Transverse colon (tissue), 4 donors: ENCODE measurements at places on chromosomes 12 and 14.
A peak's percentile ranks its signal among the peaks of the same experiment; 100 is the strongest.

- DNase-seq = no peak
Observed at GRCh38 chr14:31235462-31235861, 27.9 kb upstream of the HECTD1 start.

DNA sequence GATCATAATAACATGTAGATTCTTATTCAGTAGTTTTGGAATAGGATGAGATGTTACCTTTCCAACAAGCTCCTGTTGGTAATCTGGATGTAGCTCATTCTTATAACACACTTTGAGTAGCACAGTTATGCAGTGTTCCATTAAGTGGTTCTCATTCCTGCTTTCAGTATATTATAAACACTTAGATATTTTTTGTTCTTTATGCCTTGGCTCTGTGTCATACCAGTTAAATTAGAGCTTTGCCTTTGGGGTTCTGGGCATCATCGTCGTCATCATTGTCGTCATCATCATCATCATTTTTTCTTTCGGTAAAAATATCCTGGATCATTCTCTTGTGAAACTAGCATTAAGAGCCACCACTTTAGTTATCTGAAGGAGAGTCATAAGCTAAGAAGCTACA, 87.5 kb downstream of the FUT8 start:
- DNase-seq = no peak

DNA sequence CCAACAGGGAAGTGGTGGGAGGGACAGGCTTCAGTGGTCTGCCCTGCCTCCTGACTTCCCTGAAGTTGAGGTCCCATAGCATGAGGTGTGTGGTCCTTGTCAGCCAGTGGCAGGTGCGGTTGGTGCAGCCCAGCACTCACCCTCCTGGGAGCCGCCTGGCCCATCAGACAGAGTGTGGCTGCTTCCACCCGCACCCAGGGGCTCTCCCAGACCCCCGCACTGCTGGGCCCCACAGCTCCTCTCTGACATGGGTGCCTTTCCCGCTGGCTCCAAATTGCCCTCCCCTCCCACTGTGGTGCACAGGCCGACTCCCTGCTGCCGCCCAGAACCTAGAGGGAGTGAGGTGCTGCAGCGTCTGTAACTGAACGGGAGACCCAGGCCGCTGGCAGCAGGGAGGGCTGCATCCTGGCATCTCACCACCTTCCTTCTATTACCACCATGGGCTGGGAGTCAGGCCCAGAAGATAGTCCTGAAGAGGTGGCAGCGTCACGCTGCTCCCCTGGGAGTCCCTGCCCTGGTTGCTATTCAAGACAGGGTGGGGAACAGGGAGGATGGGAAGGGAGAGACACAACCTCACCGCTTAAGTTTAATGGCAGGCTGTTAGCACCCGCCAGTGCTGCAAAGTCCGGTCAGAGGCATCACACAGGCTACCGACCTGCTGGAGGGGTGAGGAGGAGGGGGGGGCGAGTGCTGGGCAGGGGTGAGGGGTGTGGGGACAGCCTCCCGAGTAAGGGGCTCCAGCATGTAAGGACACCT, 180.6 kb upstream of the PRMT8 start:
- DNase-seq = no peak

DNA sequence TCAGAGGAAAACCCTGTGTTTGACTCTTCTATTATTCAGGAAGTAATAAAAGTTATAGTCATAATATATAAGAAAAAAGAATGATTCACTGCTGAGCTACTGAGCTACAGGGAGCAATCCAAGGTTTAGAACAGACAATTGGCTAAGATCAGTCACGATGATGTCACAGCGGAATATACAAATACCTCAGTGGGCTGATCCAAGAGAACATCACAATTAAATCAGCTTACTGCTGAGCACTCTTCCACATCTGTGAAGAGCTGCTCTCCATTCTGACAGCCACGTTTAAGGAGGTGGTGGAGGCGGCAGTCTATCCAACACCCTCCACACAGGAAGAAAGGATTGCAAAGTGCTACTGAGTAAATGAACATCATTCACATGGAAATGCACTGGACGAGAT, 271.0 kb downstream of the APAF1 start:
- DNase-seq = no peak

DNA sequence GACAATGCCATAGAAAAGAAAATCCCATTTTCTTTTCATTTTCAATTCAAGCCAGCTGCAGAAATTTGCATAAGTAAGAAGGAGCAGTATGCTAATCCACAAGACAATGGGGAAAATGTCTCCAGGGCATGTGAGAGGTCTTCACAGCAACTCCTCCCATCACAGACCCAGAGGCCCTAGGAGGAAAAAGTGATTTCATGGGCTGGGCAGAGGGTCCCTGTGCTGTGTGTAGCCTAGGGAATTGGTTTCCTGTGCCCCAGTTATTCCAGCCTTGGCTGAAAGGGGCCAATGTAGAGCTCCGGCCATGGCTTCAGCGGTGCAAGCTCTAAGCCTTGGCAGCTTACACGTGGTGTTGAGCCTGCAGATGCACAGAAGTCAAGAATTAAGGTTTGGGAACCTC, 211.4 kb downstream of the CCDC59 start:
- no peak for DNase-seq

GRCh38 chr14:84003346-84003745, 1526.6 kb upstream of the FLRT2 start:
- no peak for DNase-seq

- no peak for DNase-seq
Observed at GRCh38 chr12:94169495-94169894, 21.1 kb downstream of the PLXNC1 start.

GRCh38 chr12:91852634-91853033, 293.0 kb downstream of the BTG1 start:
- no peak for DNase-seq

DNA sequence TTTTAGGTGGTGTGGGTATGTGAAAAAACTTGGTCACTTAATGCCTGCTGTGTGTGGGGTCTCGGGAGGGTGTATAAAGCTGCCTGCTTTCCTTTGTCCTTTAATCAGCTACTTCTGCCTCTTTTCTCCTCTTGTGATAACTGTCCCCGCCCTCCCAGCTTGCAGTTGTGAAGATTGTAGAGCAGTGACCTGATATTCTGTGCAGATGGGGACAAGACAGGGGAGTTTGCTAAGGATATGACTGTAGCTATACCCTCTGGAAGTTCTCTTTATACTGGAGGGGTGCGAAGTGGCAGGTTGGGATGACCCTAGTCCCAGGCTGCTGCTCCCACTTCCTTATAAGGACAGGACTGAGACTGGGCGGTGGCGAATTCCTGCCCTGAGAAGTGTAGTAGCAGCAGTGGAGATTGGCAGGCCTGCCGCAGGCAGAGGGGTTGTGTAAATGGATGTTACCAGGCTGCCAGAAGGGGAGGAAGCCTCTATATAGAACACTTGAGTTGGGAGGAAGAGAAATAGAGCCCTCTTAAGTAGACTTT, 835 bp downstream of the MYL6 start:
- peak; percentile 89 for DNase-seq

GRCh38 chr12:96120359-96121100, 73.6 kb upstream of the ELK3 start:
- DNase-seq = peak; percentile 33

GRCh38 chr14:73829526-73830431, 21.9 kb upstream of the PTGR2 start:
- no peak for DNase-seq

- DNase-seq = no peak
Observed at GRCh38 chr12:19760611-19761010, 321.3 kb downstream of the AEBP2 start.

DNA sequence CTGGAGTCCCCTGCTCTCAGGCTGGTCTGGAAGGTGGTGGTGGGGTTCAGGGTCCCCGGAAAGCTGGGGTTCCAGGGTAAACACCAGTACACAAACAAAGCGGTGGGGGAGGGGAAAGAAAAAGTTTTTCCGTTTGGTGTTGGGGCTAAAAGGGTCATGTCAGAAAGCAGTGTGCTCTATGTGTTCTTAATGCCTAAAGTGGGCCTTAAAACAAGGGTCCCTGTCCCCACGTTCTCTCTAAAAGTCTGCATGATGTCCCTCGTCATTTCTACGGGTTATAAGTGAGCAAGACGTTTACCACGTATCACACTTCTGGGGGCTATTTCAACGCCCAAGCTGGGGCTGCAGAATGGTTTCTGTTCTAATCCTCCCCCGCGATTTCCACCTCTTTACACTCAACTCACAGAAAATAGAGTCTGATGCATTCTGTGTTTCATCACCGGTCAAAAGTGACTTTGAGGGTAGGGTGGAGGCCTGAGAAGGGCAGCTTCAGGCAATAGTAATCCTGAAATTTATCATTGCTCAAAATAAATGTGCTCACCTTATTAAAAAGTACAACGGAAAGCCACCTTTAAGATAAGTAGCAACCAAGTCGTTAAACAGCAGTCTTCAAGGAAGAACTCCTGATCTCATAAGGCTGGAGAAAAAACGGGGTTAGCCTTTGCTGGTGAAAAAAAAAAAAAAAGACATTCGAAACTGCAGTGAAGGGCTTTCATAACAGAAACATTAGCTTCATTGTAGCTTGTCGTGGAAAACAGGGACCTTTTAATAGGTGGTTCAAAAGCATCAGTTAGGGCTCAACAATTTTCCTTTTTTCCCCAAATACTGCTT, 63.9 kb upstream of the PTGR2 start:
- no peak for DNase-seq

DNA sequence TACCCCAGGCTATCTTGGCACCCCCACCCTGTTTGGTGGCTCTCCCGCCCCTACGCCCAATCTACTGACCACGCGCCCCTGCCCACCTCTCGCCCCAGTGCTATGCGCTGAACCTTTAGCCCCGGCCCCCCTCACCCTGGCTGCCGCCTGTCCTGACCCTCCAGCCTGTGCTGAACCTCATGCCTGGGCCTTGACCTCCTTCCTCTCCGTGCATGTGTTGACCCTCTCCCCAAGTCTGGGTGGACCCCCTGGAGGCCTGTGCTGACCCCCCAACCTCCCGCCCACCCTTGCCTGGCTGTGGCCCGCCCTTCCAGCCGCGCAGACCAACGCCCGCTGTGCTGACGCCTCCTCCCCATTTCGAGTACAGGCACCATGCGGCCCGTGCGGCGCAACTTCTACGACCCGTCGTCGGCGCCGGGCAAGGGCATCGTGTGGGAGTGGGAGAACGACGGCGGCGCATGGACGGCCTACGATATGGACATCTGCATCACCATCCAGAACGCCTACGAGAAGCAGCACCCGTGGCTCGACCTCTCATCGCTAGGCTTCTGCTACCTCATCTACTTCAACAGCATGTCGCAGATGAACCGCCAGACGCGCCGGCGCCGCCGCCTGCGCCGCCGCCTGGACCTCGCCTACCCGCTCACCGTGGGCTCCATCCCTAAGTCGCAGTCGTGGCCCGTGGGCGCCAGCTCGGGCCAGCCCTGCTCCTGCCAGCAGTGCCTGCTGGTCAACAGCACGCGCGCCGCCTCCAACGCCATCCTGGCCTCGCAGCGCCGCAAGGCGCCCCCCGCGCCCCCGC, 20.7 kb downstream of the DTX1 start:
- DNase-seq = no peak

DNA sequence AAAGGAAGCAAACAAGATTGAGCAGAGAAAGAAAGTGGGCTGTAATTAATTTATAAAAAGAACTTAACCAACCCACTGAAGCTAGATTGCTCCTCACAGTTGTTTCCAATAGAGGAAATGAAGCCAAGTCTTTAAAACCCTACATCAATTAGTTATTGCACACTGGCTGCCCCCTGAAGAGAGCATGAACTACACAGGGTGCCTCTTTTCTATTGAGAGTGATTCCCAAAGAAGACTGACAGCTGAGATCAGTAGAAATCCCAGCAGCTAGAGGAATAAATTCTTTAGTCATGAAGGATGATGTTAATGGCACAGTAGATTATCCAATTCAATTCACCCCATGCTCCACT, 8.6 kb upstream of the USP15 start:
- no peak for DNase-seq

GRCh38 chr12:50197297-50197727, 30.1 kb upstream of the CERS5 start:
- no peak for DNase-seq
